ENCODE measurements at places on chromosomes 3 and 15. TPM values are rescaled to one million over a fixed set of nuclear protein-coding genes. Genes with fewer than 3 reads are reported as not detected.

STXBP5L gene
- total RNA-seq, result not detected

GOLGA6L7 gene
- not detected for total RNA-seq

SOX14 gene
- total RNA-seq, result not detected

ST3GAL6 gene
- 0.78 TPM for total RNA-seq

GRCh38 chr3:198092276-198092675, 132.3 kb downstream of the LMLN start:
- no peak for DNase-seq

DNA sequence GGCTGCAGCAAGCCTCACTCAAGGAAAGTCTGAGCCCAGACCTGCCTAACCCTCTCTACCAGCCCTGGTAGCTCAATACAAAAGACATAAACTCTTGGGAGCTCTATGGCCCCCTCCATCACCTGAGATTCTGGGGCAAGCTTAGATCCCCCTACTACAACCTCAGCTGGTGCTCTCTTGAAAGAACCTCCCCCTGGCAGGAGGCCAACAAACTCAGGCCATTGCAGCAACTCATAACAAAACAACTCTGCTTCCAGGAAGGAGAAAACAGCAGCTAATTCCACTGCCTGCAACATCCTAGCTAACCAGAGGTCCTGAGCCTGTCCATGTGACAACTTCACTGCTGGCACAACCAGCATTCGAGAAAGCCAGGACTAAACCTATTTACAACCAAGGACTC, 169.2 kb downstream of the ROBO1 start:
- no peak for DNase-seq

Data from Caki2 (cell line).